ENCODE measurements at places on chromosomes 5 and 9.

DNA sequence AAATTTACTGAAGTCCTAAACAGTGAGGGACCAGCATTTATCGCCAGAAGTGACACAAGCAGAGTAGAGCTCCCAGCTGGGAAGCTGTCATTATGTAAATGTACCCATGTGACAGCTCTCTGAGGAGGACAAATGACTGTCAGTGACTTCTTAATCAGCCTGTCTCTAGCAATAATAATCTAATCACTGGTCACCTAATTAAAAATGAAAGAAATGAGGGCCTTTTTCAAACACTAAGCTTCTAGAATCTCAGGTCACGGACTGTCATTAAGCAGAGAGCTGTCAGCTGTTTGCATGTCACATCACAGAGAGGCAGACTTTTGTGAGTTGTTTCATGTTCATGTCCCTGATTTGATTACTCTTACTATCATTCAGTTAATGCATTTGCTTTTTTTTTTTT lies 77.9 kb upstream of the FBXL17 start:
- DNase-seq = no peak

- peak; percentile 60 for DNase-seq
These were observed 283.3 kb downstream of the TMEM167A start for GRCh38 chr5:82793808-82794419.

DNA sequence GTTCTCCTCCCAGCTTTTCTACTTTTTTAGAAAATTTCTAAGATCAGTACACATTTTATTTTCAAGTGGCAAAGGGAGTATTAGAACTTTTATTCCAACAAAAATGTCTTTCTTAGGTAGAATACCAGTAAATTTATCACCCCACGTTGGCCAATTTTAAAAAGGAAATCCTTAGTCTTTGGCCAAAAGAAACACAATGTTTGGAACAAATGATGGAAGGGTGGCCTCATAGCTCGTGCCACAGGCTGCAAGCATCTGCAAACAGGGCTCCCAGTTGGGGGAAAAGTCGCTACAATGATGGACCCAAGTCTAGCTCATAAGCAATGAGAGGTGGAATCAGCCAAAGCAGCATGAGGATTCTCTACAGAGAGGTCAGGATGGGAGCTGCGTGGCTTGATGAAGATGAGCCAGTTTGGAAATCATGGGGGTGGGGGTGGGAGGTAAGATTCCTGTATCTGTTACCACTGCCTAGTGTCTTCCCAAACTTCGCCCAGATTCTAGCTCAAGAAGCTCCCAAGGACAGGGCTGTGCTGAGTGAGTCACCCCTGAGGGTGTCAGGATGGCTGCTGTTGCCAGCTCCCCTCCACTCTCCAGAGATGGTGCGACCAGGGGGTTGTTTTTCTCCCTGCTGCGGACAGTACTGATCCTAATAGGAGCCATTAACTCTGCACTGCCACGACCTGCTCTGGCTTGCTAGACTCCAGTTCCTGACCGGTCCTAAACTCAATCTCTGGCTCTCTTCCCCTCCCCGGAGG lies 75.6 kb downstream of the DCP2 start:
- DNase-seq = no peak

DNA sequence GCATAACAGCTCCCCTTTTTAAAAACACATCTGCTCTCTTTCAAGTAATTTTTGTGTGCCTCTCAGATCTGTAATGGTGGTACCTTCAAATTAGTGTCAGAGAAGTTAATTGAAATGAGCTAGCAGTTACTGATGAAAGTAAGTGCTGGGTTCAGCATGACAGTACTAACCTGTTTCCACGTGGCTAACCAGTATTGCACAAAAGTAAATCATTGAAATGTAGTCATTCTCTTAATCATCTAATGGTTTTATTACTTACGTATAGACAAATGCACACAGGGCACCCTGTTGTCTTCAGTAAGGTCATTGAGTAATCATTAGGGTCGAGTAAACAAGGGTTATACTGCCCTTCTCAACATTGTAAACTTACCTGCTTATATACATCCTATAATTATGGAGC lies 157.8 kb upstream of the PRR16 start:
- DNase-seq = no peak

DNA sequence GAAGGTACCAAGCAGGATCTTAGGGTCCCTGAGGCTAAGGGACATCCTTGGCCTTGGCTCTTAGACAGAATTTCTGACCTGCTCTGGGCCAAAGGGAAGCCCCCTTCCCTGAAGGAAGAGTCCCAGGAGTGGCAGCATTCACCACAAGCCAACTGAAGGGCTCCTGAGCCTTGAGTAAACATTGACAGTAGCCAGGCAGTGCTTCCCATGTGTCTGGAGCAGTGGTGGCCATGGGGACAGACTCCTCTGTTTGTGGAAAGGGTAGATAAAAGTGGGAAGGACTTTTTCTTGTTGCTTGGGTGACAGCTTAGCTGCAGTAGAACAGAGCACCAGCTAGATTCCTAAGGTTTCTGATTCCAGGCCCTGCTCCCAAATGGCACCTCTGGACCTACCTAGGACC lies 61.4 kb upstream of the VLDLR start:
- DNase-seq = no peak

DNA sequence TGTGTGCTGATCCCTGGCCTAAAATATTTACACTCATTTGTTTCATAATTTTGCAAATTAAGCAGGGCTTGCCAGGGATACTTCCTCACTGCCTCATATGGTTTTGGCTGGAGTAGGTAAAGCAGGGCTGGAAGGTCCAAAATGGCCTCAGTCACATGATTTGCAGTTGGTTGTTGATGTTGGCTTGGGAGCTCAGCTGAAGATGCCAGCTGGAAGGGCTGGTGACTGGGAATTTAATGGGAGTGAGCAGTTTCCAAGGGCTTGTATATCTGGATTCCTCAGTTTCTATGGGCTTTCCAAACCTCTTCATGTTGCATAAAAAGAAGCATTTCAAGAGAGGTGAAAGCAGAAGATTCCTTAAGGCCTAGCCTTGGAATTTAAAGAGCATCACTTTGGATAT lies 729.3 kb downstream of the CDH18 start:
- no peak for DNase-seq

DNA sequence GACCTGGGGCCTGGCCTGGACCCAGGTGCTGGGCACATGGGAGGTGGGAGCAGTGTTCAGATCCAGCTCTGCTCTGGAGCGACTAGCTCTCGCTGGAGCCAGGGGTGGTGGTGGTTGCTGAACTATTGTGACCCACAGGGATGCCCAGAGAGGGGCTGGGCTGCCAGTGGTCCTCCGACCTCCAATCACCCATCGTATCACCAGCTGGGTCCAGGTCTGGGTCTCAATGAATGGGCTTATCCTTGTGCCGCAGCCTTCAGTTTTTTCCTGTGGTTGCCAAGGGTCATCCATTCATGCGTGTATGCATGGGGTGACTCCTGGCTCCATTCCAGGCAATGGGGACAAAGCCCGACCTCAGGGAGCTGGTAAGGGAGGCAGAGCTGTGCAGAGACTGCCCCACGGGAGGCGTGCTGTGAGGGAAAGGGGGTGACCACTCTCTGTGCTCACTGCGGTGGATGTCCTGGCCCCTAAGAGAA lies 68.6 kb upstream of the RNF130 start:
- no peak for DNase-seq
